Motor neuron (in vitro differentiated cells): ENCODE measurements at places on chromosomes 11 and 22. TPM values are rescaled to one million over a fixed set of nuclear protein-coding genes. Genes with fewer than 3 reads are reported as not detected.

DNA sequence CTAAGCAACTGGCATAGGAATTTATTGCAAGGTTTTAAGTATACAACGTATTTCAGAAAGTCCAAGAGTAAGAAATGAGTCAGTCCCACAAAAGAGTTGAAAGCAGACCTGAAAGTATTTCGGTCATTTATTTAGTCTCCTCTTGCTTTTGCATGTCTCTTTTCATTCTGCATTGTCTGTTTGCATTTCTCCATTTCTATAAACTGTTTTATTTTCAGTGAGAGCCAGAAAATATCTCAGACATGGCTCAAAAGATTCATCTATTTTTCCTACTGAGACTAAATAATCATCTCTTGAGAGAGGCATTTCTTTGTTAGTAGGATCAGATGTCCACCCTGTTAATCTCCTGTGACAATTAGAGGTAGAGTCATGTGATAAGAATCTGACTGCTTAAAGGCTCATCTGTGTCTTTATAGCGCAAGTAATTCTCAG lies 219.1 kb upstream of the CCDC179 start:
- peak; percentile 48 for ATAC-seq

GRCh38 chr22:38834991-38835390 lies 8.8 kb downstream of the NPTXR start:
- no peak for ATAC-seq

DNA sequence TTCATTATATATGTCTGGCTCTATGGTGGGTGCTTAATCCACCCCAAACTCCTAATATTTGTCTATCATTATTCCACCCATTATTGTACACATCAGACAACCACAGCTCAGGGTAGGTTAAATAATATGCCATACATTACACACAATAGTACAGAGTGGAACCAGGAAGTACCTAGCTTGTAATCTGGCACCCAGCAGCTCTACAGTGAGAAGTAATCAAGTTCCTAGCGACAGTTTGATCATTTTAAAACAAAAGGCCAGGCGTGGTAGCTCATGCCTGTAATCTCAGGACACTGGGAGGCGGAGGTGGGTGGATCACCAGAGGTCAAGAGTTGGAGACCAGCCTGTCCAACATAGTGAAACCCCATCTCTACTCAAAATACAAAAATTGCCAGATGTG lies 141.0 kb downstream of the LARGE1 start:
- no peak for ATAC-seq

Gene NEFH
- 10.3 and 10.4 TPM in 2 replicates for total RNA-seq

Gene TOB2
- 9.7 and 10.4 TPM in 2 replicates for total RNA-seq

- ATAC-seq, result no peak
Observed at GRCh38 chr11:120707098-120707497, 195.6 kb downstream of the GRIK4 start.

Gene DEFB131B
- total RNA-seq, result not detected in 2 replicates

Gene FRMD8
- 24.7 and 26.1 TPM in 2 replicates for total RNA-seq

DNA sequence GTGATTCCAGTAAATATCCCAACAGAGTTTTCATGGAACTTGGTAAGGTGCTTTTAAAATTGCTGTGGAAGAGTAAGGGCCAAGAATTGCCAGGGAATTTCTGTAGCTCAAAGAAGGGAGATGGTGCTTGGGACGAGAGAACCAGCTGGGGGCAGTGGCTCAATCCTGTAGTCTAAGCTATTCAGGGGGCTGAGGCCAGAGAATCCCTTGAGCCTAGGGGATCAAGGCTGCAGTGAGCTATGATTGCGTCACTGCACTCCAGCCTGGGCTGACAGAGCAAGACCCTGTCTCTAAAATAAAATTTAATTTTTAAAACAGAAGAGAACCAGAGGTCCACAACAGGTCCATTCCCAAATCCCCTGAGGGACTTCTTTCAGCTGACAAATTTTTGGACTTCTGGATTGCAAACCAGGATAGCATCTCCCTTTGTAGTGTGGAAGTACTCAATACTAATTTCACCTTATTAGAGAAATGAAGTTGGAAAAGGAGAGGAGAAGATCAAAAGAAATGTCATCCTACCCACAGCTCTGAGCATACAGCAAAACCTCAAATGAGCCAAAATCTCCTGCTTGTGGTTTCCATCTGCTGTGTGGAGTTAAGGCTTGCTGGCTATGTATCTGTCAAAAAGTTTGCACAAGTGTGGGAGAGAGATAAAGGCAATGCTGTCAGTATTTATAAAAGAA lies 59.2 kb upstream of the CLPB start:
- no peak for ATAC-seq

Gene MPPED2
- total RNA-seq, result 17.6 and 22.2 TPM in 2 replicates

Gene TOM1
- 17.8 and 21.1 TPM in 2 replicates for total RNA-seq
